ENCODE measurements at places on chromosomes 7 and 10.

- peak; percentile 75 for DNase-seq
These were observed 8.3 kb downstream of the EBF3 start for GRCh38 chr10:129955601-129956285.

DNA sequence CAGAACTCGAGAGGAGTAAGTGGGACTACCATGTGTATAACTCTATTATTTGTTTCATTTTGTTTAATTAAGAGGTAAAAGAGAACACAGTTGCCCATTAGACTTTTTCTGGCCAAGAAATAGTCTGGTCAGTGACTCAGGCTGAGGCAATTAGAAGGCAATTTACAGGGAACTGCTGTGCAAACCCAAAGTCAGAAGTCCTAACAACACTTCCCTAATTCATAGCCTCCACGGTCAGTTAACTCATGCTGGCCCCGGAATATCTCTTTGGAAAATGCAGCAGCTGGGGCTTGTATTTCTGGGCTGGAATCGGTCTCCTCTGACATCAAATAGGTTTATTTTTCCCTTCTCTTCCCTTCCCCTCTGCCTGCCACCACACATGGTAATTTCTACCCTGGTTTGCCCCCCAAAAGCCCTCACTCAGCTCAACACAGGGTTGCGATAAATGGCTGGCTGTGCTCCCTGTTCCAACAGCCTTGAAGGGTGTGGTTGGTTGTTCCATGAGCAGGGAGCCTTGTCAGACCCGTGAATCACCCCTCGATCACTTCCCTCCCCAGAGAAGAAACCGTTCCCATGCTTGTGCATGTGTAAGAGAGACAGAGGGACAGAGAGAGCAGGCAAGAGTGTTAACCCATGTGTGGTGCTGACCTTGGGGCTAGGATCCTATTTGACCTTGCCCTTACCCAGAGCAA, 5.3 kb downstream of the SH3PXD2A start:
- DNase-seq = no peak

DNA sequence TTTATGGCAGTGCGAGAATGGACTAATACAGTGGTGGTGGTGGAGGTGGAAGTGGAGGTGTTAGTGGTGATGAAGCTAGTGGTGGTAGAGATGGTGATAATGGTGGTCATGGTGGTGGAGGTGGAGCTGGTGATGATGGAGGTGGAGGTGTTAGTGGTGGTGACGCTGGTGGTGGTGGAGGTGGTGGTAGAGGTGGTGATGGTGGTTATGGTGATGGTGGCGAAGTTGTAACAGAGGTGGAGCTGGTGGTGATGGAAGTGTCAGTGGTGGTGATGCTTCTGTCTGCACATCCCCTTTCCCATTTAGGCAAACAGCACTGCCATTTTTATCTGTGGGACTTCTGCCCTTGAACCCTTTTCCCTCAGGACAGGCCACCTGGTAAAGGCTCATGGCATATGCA, 7.4 kb upstream of the PTPRN2 start:
- DNase-seq = no peak

DNA sequence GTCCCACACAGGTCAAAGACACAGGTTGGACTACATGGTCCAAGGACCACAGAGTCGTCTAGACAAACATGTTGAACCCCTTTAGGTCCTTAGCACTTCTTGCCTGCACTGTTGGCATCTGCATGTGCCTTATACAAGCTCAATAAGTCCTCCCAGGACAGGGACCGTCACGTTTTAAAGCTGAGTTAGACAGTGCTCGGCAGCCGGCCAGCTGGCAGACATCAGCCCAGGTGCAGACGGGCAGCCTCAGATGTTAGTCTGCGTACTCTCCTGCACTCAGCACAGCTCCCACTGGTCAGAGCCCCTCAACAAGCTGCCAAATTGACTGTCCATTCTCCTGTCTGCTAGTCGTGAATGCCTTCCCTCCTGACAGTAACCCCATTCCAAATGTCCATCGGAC, 34.9 kb downstream of the PARP12 start:
- no peak for DNase-seq

GRCh38 chr7:117871778-117872538, 1.3 kb downstream of the CTTNBP2 start:
- DNase-seq = no peak

GRCh38 chr7:97107192-97107800, 10.2 kb upstream of the SDHAF3 start:
- DNase-seq = no peak

- DNase-seq = peak; percentile 79
These were observed 2.2 kb downstream of the TRIL start for GRCh38 chr7:28955718-28956607.

GRCh38 chr7:156772725-156773124, 120.3 kb downstream of the LMBR1 start:
- no peak for DNase-seq

GRCh38 chr10:122073508-122073907, 84.5 kb downstream of the TACC2 start:
- no peak for DNase-seq

- peak; percentile 15 for DNase-seq
These were observed 4.1 kb upstream of the PLAU start for GRCh38 chr10:73906524-73907447.

DNA sequence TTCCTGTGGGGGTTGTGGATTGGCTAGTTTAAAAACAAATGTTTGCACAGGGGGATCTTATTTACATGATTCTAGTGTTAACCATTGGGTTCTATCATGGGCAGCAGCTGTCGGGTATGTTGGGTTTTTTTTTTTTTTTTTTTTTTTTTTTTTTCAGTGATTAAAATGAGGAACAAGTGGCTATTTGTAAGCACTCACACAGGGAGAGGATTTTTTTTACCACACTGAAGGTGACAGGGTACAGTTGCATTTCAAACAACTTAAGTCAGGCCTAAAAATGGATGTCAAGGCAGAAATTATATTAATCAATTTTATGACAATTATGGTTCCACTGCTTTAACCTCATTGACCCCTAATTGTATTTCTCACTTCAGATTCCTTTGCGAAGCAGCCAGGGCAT, 92.8 kb downstream of the CD36 start:
- no peak for DNase-seq

DNA sequence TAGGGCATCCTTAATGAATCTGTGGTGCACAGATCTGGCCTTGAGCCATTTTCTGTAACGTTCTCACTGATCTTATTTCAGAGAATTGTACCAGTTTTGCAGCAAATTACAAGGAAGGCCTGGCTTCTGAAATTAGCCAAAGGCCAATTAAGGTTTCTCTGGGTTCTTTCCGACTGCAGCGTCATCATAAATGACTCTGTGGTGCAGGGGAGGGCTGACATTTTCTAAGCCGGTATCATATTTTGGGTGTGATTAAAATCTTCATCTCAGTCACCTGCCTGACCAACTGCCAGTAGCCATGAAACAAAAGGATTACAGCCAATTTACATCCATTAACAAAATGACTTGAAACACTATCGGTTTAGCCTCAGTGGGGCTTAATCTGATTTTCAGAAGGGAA, 363.7 kb downstream of the ADRA2A start:
- DNase-seq = no peak

GRCh38 chr7:112789453-112789816, 758 bp downstream of the TMEM168 start:
- no peak for DNase-seq

- DNase-seq = no peak
These were observed 134.0 kb downstream of the SNX10 start for GRCh38 chr7:26425655-26426054.

GRCh38 chr7:77202481-77202976, 2.9 kb upstream of the FGL2 start:
- DNase-seq = no peak

GRCh38 chr10:110413049-110413783, 84.5 kb upstream of the DUSP5 start:
- DNase-seq = no peak

DNA sequence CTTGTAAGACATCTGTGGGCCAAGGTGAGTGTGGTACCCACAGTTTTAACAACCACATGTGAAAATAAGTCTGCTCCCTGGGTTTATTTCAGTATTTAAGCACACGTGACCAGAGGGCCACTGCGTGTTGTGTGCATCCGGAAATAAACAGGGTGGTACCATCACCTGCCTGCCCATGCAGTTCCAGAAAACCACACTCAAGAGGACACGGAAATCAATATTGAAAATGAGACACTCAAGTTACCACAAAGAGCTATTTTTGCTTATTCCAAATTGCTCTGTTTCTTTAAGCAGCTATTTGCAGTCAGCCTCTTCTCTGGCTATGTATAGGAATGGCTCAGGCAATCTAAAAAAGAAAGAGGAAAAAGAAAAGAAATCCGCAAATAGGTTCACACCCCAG, 71.8 kb upstream of the LOXL4 start:
- peak; percentile 81 for DNase-seq

- no peak for DNase-seq
These were observed 98.6 kb upstream of the PHYHIPL start for GRCh38 chr10:59077855-59078254.

- no peak for DNase-seq
These were observed 191.7 kb upstream of the IMMP2L start for GRCh38 chr7:111753968-111754367.

DNA sequence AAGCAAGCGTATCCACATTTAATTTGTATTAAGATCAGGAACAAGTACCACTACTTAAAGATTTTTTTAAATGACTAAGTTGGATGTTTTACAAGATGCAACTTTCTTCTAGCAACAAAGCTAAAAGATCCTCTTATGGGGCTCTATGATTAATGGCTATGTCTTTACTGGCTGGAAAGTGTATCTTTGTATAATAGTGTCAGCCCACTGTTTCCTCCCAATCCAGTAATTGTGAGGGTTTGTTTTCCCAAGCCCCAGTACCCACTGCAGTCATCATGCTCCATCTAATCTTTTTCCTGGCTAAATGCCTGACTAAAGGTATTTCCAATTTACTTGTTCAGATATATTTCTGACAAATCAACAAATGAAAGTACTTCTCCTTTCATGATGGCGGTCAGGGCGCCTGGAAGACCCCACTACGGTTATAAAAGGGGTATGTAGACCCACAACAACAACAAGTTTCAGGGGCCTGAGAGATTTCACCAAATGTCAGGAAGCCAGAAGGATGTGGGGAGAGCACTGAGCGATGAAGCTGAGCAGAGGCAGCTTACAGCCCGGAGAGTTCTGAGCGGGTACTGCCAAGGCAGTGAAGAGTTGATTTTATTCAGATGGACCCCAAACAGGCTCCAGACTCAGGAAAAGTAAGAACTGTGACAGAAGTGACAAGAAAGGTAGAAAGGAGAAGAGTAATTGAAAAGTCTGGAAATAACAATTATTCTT, 222.6 kb upstream of the KLF14 start:
- no peak for DNase-seq

- no peak for DNase-seq
These were observed 1223.8 kb downstream of the NXPH1 start for GRCh38 chr7:9657257-9657656.

GRCh38 chr10:94076325-94076841, 82.7 kb downstream of the PLCE1 start:
- DNase-seq = no peak

DNA sequence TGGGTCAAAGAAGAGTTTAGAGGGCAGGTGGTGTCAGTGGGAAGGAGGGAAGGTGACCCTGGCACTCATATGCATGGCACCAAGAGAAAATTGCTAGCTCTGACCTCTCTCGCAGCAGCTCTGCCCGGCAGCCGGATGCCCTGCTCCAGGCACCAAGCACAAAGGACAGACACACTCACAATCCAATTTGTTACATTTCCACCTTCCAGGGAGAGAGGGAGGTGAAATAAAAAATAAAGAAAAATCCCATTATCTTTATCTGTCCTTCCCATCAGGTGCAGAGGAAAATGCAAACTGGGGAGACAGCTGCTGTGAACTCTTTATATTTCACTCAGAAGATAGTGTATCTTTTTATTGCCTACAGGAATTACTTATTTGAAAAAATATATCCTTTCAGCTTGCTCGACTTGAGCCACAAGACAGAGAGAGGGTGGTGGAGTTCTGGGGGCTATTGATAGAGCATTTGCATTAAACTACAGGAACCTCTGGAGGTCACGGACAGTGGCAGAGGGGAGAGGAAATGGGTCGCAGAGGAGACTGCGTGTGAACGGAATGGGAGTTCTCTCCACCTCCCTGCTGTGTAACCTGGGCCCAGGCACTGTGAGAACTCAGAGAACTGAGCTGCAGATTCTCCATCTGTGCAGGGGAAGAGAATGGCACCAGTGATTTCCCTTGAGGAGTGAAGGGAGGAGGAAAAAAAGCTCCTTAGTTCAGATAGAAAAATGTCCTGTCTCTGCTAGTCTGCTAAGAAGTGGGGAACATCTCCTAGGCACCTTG, 421.4 kb downstream of the PLXNA4 start:
- no peak for DNase-seq

- no peak for DNase-seq
These were observed 25.6 kb downstream of the GPER1 start for GRCh38 chr7:1113548-1113885.

DNA sequence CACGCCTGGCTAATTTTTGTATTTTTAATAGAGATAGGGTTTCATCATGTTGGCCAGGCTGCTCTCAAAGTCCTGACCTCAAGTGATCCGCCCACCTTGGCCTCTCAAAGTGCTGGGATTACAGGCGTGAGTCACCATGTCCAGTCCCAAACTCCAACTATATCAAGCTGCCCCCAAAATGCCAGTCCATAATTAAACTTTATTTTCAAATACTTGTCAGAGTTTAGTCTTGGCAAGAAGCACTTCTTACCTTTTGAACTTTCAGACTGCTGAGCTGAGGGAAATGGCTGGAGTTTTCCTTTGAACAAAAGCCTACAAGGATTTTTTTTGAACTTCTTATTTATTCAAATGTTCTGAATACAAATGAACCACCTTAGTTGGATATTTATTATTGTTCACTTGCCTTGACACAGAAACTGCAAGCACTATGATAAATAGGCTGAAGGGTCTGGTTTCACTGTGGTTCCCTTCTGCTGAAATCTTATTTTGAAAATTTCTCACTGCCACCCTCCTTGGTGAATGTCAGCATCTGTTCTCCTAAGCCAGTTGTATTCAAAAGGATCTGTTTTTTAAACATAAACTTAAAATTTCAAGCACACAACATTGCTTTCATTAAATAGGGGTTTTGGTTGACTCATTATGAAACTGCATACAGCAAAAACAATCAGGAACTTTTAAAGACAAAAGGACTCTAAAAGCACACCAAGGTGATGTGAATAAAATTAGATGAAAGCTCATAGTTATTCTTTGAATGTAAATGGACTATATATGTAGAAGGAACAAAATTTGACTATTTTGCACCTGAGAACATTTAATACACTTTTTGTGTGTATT, 101.7 kb upstream of the SLC26A5 start:
- no peak for DNase-seq

- no peak for DNase-seq
These were observed 26.1 kb downstream of the IL2RA start for GRCh38 chr10:6035931-6036575.

DNA sequence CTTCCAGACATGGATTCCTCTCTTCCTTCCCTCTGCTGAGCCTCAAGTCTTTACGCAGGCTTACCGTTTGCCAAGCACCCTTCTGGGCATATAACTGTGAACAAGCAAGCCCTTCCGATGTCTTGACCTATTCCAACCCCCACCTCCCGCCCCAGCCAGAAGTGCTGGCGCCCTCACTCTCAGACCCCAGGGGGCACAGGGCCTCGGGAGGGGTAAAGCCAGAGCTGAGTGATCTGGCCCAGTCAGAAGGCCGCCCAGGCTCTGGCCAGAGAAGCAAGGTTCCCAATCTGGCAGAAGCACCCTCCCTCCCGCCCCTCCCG, 1.2 kb downstream of the PRRT4 start:
- no peak for DNase-seq

GRCh38 chr10:91357497-91357896, 52.6 kb upstream of the HECTD2 start:
- no peak for DNase-seq

All from DMS153 (cell line).